ENCODE measurements at places on chromosomes 5 and 9.
A peak's percentile ranks its signal among the peaks of the same experiment; 100 is the strongest.

- DNase-seq, result no peak
Measured at GRCh38 chr5:34918025-34918424, 2.5 kb downstream of the BRIX1 start.

DNA sequence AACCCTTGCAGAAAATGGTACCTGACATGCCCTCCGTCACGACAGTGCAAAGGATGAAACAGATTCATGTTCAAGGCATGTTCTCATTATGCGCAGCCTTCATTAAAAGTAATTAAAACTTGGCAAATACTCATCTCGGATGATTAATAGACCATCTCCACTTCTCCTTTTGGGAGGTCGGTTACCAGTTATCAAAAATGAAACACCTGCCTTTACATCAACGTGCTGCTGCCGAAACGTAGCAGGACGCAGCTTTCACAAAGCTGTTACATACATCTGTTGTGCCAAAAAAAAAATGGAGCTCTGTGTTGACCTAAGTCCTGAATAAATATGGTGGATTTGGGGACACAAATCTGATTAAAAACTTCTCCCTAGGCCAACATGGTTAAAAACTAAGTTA lies 75.7 kb downstream of the PTCH1 start:
- no peak for DNase-seq

- DNase-seq, result peak; percentile 25
Measured at GRCh38 chr5:141811287-141812155, 66.7 kb downstream of the PCDH1 start.

DNA sequence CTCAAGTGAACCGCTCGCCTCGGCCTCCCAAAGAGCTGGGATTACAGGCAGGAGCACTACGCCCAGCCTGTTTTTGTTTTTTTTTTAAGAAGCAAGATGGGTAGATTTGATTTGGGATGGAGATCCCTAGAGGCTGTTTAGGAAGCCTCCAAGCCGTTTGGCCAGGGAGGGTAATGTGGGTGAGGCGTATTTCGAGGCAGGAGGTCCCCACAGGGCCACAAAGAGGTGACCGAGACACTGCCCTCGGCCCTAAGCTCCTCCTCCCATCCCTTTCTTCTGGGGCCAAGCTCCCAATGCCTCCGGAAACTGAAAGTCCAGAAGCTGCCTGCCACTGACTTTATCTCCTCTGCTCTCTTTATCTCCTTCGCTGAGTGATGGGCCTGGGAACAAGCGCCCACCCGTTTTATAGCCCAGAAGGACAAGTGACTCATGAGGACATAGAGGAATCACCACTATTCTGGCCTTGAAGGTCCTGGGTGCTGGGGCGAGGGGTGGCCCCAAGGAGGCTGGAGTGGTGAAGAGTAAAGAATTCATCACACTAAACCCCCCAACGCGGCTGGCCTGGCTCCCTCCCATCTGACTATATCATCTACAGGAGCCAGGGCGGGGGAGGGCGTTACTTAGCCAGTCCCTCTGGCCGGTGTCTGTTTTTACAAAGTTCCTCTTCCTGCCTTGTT lies 2.0 kb upstream of the RALGDS start:
- DNase-seq, result no peak

GRCh38 chr9:126001581-126002225 lies 254.5 kb downstream of the PBX3 start:
- no peak for DNase-seq

GRCh38 chr5:116722651-116723050 lies 148.0 kb upstream of the SEMA6A start:
- no peak for DNase-seq

- DNase-seq, result no peak
Measured at GRCh38 chr9:27679338-27679737, 106.1 kb upstream of the C9orf72 start.

DNA sequence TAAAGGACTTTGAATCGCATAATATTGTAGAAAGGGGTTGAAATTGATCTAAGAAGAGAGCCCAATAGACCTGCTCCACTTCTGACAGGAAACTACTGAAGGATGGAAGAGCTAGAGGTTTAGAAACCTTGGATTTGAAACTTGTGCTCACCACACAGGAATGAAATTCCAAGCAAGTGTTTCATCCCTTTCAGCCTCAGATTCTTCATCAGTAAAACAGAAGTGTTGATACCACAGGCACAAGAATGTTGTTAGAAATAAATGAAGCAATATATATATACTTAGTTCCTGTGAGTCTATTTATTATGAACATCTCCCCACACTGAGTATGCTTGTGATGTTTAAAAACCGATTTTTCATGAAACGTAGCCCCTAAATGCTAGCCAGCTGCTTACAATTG lies 43.8 kb downstream of the PRRC1 start:
- no peak for DNase-seq

GRCh38 chr5:136230176-136230575 lies 37.2 kb upstream of the SMIM32 start:
- DNase-seq, result no peak

DNA sequence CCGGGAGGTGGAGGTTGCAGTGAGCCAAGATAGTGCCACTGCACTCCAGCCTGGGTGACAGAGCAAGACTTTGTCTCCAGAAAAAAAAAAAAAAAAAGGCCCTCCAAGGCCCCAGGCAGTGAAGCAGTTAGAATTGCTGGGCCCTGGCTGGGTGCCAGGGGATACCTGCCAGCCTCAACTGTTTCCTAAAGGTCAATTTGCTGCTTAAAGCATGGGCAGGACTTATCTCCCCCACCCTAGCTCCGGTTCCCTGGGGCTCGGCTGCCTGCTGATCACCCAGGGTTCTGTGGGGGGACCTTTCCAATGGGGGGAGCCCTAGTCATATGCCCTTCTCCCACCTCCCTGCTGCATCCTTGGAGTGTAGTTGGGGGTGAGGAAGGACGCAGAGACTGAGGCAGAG lies 25.7 kb downstream of the NCS1 start:
- no peak for DNase-seq

DNA sequence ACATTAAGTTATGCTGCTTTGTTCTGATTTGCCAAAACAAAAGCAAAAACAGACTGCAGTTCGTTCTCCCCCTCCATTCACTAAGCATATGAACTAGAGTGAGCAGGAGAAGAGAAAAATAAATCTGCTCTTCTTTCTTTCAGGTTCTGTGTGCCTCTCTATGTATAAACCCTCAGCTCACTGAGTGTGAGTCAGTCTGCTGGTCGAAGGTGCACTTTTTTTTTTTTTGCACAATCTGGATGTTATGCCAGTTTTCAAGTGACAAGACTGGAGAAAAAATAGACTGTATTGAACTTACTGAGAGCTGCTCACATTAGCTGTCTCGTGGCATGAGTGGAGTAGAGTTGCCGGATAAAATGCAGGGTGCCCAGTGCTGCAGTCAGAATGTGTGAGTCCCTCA lies 244.6 kb upstream of the ATP10B start:
- no peak for DNase-seq

- DNase-seq, result no peak
Measured at GRCh38 chr9:28267351-28267750, 694.1 kb upstream of the C9orf72 start.

GRCh38 chr5:155406815-155407214 lies 393.3 kb downstream of the KIF4B start:
- no peak for DNase-seq

DNA sequence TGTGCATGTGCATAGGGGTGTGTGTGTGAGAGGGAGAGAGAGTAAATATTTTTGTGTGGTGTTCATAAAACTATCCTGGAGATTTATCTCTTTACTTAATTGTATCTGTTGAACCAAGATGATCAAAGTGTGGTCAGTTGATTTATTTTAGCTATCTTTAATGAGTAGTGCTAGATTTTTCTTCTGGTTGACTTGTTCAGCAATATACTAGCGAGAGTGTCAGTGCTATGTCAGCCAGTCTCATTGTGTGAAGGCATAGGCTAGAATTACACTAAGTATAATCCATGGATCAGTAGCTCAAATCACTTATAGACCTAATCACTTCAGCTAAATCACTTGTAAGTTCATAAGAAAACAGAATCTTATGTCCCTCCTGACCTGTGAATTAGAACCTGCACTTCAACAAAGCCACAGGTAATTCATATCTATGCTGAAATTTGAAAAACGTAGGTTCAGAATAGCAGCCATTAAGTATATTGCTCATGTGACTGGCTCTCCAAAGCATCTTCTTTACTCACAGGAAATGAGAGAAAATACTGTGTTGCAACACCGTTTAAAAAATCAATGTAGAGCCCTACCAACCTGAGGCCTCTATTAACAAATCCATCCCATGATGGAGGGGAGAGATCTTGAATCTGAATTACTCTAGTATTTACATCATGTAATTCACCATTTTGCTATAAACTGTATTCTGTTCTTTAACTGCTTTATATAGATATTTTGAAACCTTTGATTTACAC lies 203.1 kb upstream of the ACTBL2 start:
- no peak for DNase-seq

GRCh38 chr5:125298746-125299379 lies 552.4 kb upstream of the ZNF608 start:
- no peak for DNase-seq

GRCh38 chr5:171782332-171782966 lies 3.2 kb upstream of the SMIM23 start:
- no peak for DNase-seq

DNA sequence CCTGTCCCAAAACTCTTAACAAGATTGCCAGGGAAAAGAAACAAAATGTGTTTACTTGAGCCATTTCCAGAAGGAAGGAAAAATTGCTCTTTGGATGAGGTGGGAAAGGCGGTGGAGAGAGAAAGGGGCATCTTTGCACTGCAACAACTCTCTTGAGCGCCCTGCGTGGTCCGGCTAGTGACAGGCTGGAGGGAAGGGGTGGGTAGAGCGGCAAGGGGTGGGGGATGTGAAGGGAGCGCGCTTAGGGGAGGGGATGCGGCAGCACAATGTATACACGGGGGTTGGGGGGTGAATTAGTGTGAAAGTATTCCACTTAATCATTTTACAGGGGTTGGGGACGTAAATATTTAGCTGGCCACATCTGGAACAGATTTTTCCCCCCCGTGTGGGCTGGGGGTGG lies 1.3 kb downstream of the FGF10 start:
- no peak for DNase-seq

- DNase-seq, result no peak
Measured at GRCh38 chr9:100267211-100267610, 85.5 kb downstream of the TEX10 start.

GRCh38 chr5:14849516-14850294 lies 21.9 kb downstream of the ANKH start:
- DNase-seq, result no peak

GRCh38 chr5:77129391-77129990 lies 42.4 kb upstream of the ZBED3 start:
- no peak for DNase-seq

DNA sequence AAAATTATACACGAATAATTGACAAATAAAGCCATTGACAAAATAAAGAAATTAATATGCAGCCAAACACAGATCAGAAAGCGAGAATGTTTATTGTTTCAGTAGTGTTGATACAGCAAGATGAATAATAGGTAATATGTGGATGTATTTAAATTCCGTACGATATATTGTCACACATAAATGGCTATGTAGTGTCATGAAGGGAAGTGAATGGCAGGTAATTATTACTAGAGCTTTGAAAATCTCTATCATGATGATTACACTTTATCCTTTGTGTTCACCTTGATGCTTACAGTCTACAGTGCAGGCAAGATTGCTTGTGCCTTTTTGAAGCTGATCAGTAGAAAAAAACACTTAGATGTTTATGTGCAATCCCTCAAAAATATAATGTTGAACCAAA lies 23.3 kb upstream of the CDH10 start:
- no peak for DNase-seq

- no peak for DNase-seq
Measured at GRCh38 chr5:140038373-140038957, 4.6 kb downstream of the NRG2 start.

GRCh38 chr5:90379652-90380051 lies 29.9 kb downstream of the CETN3 start:
- no peak for DNase-seq

All from NCI-H1930 (cell line).